ENCODE measurements at places on chromosomes 2 and 18.

DNA sequence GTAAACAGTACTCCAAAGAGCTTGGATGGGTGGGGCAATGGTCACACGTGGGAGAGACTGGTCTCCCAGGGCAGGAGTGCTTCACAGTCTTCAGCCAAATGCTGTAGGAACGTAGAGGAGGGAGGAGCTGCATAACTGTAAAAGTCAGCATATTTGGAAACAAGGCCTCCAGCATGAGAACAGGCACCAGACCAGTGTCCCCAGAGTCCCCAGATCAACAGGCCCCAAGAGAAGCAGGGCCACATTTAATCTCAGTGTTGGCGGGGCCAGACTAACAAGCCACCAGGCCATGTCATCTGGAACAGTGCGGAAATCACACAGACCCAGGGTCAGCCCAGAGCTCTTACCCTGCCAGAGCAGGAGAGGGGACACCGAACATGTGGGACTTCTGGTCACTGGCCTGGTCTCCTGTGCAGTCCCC lies 63.2 kb downstream of the ADCY3 start:
- DNase-seq, result no peak

DNA sequence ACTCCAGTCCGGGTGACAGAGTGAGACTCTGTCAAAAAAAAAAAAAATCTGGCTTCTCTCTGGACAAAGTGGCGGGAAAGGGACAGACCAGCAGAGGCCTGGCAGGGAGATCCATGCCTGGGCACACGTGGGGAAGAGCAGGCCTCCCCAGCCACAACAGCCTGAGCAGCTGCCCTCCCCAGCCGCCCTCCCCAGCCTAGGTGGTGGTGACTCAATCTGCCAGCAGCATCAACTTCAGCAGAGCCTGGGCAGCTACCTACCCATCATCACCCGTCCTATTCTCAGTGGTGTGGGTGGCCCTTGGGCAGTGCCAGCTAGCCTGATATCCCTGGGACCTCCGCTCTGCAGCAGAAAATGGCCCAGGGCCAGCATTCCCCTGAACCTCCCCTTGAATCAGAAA lies 612.4 kb downstream of the FBXO15 start:
- no peak for DNase-seq

DNA sequence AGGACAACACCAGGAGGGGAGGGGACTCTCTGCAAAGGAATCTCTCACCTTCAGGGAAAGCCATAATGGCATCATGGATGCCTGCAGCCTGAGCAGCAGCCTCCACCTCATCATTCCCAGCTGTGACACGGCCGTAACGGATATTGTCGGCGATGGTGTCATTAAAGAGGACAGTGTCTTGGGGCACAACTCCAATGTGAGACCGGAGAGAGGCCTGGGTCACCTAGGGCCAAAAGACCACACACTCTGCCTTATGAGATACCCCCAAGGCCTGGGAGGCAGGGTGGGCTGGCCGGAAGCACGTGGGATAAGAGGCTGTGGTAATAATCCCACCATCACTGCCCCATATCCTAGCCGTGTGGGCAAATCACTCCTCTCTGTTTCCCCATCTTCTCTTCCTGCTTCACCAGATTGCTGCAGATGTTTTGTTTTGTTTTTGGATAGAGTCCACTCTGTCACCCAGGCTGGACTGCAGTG lies 4.3 kb downstream of the ZFAND2B start:
- no peak for DNase-seq

DNA sequence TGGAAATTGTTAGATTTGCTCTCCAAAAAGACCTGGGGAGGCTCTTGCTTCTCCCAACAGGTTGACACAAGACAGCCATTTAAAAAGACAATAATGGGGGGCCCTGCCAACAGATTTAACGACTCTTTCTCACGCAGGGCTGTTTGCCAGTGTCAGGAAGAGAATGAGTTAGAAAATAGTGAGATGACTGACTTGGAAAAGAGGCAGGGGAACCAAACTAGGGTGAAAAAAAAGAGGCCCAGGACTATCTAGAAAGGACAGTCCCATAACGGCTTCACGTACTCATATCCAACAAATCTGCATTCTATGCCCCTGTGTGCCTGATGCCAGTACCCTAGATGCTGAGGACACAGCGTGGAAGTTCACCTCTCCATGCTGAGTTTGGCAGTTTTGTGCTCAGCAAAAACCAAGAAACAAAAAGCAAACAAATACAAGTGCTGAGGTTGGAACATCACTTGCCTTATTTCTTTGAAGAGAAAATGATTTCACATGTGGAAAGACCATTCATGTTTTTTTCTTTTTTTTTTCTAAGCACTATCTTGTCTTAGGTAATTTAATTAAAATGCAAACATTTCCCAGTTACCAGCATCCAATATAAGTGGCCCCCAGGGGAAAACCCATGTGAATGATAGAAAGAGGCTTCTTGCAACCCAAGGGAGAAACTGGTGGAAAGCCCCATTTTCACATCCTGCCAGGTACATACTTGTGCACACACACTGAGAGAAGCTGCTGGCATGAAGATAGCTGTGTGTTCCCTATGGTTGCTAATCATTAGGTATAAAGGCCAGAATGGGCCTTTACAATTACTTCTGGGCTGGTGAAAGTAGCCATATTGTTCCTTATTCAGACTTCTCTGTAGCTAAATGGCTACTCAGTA lies 10.6 kb upstream of the WIPF1 start:
- no peak for DNase-seq

GRCh38 chr2:224971214-224971613 lies 71.1 kb downstream of the DOCK10 start:
- no peak for DNase-seq

- DNase-seq, result no peak
These were observed 158.2 kb downstream of the SRBD1 start for GRCh38 chr2:45452866-45453265.
